ENCODE measurements at places on chromosomes 4 and X. TPM values are rescaled to one million over a fixed set of nuclear protein-coding genes. Genes with fewer than 3 reads are reported as not detected.

The CXCL9 gene
- not detected for total RNA-seq

The NKX1-1 gene
- not detected for total RNA-seq

The FTSJ1 gene
- total RNA-seq: 50.2 TPM

The MRPL1 gene
- total RNA-seq: 25.7 TPM

DNA sequence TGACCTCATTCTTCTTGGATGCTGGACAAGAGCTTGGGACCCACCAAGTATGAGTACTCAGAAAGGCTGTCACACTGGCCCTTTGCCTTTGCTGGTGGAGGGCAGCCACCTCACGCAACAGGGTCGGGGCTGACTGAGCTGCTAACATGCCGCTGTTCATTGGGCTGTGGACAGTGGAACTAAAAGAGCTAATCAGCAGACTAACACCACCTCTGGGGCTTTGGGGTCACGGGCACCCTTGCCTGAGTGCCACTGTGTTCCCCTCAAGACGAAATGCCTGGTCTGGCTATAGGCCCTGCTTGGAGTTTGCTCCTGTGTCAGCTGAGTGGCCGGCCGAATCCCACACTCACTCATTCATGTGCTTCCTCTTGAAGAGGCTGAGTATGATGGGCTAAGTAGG lies 559.6 kb downstream of the SPRY1 start:
- no peak for DNase-seq

- no peak for DNase-seq
Observed at GRCh38 chrX:139454743-139455142, 75.8 kb upstream of the F9 start.

DNA sequence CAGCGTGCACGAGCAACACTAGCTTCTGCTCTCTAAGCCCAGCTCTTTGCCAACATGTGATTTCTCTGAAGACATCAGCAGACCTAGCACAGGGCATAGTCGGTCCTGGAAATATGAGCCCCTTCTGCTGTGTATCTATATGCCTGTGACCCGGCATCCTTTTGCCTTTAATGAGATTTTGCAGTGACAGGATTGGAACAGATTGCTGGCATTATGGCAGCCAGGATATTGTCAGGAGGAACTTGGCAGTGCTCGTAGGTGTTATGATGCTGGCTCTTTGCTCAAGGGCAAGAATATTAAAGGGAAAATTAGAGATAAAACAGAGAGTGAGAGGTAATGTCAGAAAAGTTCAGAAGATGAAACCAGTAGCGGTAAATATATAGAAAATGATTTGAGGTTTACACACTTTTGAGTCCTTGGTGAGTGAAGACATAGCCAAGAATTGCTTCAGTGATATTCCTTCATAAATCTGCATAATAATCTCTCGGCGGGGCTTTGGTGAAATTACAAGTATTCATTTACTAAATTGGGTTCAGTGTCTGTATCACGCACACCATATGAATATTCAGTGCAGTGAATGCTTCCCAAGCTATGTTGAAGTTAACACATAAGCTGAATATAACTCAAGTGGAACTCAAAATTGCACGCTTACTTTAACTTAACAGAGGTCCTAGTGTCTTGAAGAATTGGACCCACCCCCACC lies 502.1 kb upstream of the NR3C2 start:
- DNase-seq: no peak

GRCh38 chr4:181077341-181077740 lies 1165.9 kb upstream of the TENM3 start:
- DNase-seq: no peak

GRCh38 chrX:104310090-104310489 lies 55.4 kb upstream of the ESX1 start:
- DNase-seq: no peak

- DNase-seq: no peak
Observed at GRCh38 chr4:149766135-149766534, 49.5 kb downstream of the IQCM start.

DNA sequence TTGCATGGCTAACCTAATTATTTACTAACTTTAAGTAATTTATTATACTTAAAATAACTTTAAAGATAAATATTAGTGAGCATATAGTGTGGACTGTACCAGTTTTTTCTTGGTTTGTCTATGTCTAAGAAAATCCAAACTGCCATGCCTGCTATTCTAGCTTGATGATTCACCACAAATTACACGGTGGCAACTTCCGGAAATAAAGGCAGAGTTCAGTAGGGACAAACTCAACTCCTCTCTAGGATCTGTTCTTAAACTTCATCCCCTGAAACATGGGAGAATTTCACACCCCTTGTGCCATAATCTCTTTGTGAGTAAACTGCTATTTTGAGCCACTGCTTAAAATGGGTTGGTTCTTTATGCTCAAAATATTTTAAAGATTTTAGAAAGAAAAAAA lies 213.6 kb upstream of the NRK start:
- no peak for DNase-seq

DNA sequence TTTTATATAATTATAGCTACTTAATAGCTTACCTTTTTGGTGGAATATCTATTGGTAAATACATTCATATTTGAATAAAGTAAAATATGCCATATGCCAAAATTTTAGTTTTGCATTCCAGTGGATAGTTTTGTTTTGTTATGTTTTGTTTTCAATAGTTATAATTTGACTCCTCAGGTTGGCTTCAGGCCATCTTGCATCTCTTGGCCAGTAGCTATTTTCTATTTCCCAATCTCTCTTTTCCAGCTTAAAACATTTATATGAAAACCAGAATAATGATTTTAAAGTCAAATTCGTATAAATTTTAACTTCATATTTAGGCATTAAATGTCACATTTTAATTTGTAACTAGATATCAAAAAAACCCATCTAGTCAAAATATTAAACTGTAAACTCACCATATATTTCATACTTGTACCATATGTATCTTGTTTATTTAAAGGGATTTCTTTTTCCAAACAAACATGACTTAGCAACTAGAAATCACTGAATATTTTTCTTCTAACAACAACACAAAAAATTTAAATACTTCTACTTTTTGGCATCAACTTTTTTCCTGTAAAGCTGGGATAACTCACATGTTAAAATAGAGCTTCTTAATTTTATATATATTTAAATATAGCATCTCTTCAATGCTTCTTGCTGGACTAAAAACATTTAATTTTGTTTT lies 1209.6 kb downstream of the PCDH7 start:
- no peak for DNase-seq

DNA sequence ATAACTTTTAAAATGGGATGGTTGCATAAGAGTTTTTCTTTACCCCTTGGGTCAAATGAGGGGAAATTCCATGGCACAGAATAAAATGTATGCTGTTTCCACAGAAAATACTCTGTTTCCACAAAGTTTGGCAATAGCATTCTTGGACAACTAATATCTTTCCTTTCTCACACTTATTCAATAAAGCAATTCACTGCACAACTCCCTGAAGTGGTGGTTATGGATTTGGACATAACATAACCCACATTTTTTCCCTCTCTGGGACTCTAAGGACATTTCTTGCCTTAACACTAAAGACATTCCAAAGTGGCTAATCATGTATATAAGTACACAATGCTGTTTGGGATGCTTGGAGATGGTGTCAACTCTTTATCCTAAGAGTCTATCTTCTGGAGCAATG lies 51.7 kb upstream of the GPM6B start:
- DNase-seq: no peak

DNA sequence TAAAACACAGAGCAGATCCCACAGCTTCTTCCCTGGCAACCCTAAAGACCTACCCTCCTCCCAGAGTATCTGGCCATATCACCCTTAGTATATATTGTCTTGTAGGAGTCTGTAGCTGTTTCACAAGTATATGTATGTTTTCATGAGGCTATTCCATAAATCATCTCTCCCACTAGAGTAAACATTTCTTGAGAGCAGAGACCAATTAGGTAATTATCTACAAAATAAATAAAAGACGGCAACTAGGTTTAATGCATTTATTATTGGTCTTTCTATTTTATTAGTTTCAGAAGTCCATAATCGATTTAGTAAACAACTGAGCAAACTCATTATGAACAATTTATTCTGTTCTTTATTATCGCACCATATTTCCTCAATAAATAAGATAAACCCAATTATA lies 7.0 kb downstream of the ACOT9 start:
- DNase-seq: no peak

GRCh38 chr4:14364953-14365536 lies 637.2 kb upstream of the CPEB2 start:
- no peak for DNase-seq

DNA sequence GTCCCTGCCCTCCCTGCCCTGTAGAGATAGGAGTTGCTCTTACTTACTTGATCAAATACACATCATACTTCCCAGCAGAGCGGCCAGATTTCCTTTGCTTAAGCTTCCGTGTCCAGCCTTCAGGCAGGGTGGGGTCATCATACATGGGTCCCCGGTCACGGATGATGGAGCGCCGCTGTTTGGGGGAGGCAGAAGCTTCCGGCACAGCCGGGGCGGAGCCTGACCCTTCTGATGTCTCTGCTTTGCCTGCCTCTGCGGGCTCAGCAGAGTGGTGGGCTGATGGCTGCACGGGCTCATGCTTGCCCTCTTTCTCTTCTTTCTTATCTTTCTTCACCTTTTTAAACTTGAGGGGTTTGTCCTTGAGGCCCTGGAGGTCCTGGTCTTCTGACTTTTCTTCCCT lies 12.5 kb upstream of the IRAK1 start:
- no peak for DNase-seq

DNA sequence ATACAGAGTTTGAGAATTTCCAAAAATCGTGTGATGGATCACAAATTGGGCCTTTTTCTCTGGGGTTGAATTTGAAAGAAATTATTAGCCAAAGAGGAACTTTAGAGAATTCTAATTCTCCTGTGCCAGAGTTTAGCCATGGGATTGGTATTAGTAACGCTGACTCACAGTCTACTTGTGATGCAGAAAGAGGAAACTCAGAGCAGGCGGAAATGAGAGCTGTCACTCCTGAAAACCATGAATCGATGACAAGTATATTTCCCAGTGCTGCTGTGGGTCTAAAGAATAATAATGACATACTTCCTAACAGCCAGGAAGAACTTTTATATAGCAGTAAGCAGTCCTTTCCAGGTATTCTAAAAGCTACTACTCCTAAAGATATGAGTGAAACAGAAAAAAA lies 64.9 kb downstream of the N4BP2 start:
- no peak for DNase-seq

DNA sequence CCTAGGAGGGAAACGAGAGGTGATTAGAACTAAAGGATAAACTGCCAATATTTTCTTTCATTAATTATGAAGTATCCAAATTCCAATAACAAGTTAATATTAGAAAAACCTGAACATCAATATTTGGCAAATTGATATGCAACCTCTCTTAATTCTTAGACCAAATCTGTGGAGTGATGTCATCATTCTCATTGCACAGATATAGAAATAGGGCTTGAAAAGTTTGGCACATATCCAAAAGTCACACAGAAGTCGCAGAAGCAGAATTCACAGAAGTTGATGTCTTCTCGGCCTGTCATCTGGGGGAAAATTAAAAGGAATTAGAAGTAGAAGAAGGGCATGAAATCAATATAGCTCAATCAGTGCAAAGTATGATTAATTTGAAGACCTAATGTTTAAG lies 36.9 kb downstream of the ENPEP start:
- DNase-seq: no peak

DNA sequence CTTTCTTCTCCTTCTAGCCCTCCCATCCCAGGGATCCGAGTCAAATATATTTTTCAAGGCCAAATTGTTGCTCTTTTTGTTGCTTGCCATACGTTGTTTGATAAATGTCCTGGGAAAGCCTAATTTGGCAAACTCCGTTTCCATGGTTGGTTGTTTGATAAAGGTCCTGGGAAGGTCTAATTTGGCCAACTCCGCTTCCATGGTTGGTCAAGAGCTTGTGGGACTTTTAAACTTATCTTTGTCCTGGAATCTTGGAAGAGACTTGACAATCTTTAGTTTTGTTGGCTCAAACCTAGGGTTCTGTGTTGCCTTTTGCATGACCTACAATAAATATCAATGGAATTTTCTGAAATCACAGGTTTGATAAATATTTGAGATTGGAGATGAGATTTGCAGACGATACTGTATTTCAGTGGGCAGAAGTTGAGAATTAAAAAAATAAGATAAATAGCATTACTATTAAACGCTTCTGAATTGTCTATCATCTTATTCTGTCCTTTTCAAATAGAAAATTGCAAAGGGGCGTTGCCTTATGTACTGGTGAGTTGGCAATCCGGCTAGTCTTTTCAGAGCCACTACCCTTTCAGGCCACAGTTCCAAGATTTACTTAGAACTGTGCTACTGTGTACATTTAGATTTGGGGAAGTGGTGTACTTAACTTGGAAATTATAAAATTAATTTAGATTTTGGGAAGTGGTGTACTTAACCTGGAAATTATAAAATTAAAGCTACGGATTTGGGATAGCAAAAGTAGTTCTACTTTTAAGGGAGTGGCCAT lies 804 bp downstream of the OSTC start:
- no peak for DNase-seq

DNA sequence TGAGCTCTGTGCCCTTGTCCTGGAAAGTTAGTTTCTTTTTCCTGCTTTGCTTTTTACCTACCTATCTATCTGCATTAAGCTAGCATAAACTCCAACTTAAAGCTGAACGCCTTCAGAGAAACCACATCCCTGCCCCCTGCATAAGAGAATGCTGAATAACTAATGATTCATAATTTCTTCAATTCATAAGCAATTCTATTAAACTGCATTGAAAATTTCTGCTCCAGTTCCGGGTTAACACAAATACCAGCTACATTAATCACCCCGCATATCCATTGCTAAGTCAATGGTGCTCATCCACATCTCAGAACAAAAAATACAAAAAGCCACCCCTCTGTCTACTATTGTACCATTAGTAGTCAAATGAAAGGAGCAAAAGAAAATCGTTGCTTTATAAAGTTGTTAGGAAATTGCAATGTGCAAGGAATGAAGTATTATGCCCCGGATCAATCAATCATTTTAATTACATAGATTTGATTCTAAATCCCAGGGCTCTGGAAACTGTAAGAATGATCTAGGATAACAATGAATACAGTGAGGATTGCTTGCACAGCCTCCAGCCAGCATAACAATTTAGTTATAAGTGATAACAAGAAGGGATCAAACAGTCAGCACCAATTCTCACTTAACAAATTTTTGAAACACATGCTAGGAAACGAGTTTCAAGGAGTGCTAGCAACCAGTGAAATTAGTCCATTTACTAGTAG lies 106.8 kb downstream of the ELOVL6 start:
- DNase-seq: no peak

DNA sequence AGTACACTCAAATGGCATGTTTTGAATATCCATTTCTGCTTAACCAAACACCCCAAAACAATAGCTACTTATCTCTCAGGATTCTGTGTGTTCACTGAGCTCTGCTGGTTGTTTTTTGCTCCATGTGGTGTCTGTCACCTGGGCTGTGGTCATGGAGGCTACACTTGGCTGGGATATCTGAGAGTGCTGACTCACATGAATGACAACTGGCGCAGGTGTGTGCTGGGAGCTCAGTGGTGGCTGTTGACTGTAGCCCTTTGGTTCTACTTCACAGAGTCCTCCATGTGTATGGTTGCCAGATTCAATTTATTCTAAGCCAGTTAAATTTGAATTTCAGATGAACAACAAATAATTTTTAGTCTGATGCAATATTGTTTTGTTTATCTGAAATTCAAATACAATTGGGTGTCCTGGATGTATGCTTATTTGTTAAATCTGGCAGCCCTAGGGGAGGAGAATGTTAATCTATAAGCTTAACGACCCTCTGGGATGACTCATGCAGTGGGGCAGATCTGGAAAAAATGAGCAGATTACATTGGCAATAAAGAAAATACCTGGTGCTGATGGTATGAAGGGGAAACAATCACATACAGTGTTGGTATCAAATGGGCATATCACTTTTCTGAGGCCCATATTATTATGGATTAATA lies 28.2 kb upstream of the TCEAL4 start:
- DNase-seq: no peak

All from WTC11 (cell line).